ENCODE measurements at places on chromosomes 13 and 19. TPM values are rescaled to one million over a fixed set of nuclear protein-coding genes. Genes with fewer than 3 reads are reported as not detected.
A peak's percentile ranks its signal among the peaks of the same experiment; 100 is the strongest.

The FXYD7 gene
- total RNA-seq, result 0.63 TPM

The ZNF723 gene
- not detected for total RNA-seq

The LILRB5 gene
- total RNA-seq, result 15.0 TPM

The B3GNT3 gene
- total RNA-seq, result 1.9 TPM

The PPP1R13L gene
- 64.2 TPM for total RNA-seq

The CDADC1 gene
- total RNA-seq, result 13.8 TPM

The KLK13 gene
- total RNA-seq, result not detected

GRCh38 chr13:64413529-64413928 is 2816.6 kb downstream of the PCDH9 start:
- H3K4me3 ChIP-seq, result no peak overlapping the region
- no peaks in the 10 kb centered on the region for H3K4me1 ChIP-seq
- DNase-seq, result no peak
- no peaks in the 10 kb centered on the region for H3K36me3 ChIP-seq
- no peaks in the 10 kb centered on the region for H3K27me3 ChIP-seq

DNA sequence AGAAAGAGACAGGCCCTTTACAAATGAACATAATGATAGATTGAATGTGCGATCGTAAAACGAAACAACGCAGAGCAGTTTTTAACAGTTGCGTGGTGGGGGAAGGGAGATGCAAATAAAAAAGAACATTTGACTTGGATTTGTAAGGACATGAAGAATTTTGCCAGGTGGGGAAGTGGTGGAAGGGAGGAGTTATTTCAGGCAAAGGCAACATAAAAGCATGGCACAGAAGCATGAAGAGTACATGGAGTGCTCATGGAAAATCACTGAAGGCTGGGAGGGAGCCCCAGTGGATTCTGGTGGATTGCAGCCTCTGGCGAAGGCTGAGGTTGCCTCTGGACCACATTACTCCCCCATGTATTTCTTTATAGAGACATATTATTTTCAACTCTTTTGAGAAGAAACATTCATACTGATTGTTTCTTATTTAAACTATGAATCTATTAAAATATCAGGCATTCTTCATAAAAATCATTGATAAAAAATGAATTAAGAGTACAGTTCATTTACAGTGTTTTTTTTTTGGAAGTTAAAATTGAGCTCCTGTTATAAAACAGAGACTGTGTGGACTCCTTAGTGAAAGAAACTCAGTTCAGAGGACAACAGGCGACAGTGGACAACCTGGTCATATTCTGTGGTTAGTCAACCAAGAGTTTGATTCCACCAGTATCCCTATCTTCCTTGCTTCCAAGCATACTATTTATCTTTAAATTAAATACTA is 57.5 kb downstream of the STARD13 start:
- no peak overlapping the region for H3K4me3 ChIP-seq
- no peaks in the 10 kb centered on the region for H3K36me3 ChIP-seq
- H3K27ac ChIP-seq, result no peak overlapping the region
- DNase-seq, result no peak

DNA sequence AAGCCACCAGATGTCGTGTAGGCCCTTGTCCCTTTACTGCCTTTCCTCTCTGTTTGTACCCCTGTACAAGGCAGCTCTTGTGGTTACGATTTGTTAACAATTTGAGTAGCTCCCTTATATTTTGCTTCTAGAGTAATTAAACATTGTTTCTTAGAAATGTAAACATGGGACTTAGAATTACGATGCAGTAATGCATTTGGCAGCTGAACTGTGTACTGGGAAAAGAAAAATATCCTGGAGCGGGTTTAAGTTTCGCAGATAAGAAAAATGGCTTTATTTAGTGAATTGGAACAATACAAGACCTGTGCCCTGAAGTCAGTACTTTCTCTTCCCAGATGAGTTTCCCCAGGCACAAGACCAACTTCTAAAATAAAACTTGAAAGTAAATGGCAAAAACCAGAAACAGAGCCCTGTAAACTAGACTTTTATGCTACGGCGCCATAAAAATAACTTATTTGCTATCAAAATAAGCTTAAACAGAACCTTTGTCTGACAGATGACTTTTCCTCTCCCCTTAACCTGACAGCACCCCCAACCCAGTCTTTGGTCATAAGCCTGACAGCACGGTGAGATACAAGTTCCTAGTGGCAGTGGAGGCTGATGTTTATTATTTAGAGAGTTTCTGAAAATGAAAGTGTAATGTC is 63.0 kb downstream of the LRCH1 start:
- no peak for DNase-seq
- H3K4me3 ChIP-seq, result peak overlapping the region; percentile 48
- peaks cover 6% of the 10 kb centered on the region for H3K4me1 ChIP-seq
- H3K27ac ChIP-seq, result peak overlapping the region; percentile 81
- H3K36me3 ChIP-seq, result no peaks in the 10 kb centered on the region

GRCh38 chr19:45733160-45733810 is at the start of gene MEIOSIN:
MEIOSIN (plus strand) TSS chr19:45733439; CDS start chr19:45735377, 1,938 bp downstream.
- no peaks in the 10 kb centered on the region for H3K36me3 ChIP-seq
- DNase-seq, result no peak
- H3K4me3 ChIP-seq, result no peak within 1 kb of the TSS
- no peak within 1 kb of the TSS for H3K27ac ChIP-seq
- H3K4me1 ChIP-seq, result no peaks in the 10 kb centered on the region

DNA sequence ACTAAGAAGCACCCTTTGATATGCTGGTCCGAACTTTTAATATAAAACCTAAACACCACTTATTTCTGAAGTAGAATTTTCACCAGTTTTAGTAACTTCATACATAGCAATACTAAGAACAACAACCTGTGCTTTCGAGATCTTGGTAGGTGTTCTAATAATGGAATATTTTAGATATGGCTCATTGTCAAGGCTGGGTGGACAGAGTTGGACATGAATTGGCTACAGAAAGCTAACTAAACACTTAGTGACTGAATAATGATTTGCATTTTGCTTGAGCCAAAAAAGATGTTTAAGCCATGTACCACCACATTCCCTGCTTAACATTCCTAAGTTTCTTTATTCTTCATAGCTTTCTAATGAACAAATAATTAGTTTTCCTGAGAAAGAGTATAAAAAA is 344.3 kb upstream of the SGCG start:
- H3K4me3 ChIP-seq, result no peak overlapping the region
- H3K4me1 ChIP-seq, result no peaks in the 10 kb centered on the region
- no peak overlapping the region for H3K27ac ChIP-seq
- no peaks in the 10 kb centered on the region for H3K36me3 ChIP-seq

- no peaks in the 10 kb centered on the region for H3K36me3 ChIP-seq
- no peaks in the 10 kb centered on the region for H3K27me3 ChIP-seq
- no peak overlapping the region for H3K27ac ChIP-seq
- no peak overlapping the region for H3K4me3 ChIP-seq
Measured at GRCh38 chr19:9881720-9882119, 46.6 kb downstream of the PIN1 start.

DNA sequence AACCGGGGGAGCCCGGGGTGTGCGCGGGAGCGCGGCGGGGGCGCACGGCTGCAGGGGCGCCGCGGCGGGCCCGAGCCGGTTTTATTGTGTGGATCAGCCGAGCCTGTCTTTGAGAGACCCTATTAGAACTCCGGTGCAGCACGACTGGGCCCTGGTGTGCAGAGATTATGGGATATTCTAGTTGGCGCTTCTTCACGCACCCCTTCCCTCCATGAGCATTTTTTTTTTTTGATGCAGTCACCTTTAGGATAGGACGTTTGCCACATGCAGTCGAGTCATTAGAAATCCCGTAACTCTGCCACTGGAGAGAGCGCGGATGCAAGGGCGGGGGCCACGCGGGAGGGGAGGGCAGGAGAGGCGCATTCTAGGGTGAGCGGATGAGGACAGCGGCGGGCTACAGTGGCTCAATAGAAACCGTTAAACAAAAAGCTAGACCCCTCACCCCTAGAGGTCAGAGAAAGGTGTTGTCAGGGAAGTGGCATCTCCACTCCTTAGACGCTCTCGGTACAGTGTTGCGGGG is 3.7 kb downstream of the FGF9 start:
- no peaks in the 10 kb centered on the region for H3K4me1 ChIP-seq
- DNase-seq, result no peak
- no peaks in the 10 kb centered on the region for H3K27me3 ChIP-seq
- H3K4me3 ChIP-seq, result peak overlapping the region; percentile 57

Data from aorta (tissue), 5 donors.